IgD-negative memory B cell (primary cell): ENCODE measurements at places on chromosomes 5 and 9. TPM values are rescaled to one million over a fixed set of nuclear protein-coding genes. Genes with fewer than 3 reads are reported as not detected.

Gene C9orf153
- polyA plus RNA-seq, result 0.14 TPM

Gene ZBTB5
- 1.1 TPM for polyA plus RNA-seq

Gene C9orf50
- polyA plus RNA-seq, result not detected

Gene OTULIN
- 20.9 TPM for polyA plus RNA-seq

Gene PPIC
- polyA plus RNA-seq, result not detected

Gene CCNO
- polyA plus RNA-seq, result not detected

Gene DEPDC1B
- polyA plus RNA-seq, result 0.23 TPM

Gene CCDC69
- polyA plus RNA-seq, result 75.5 TPM

Gene NME5
- not detected for polyA plus RNA-seq

Gene NUTM2F
- polyA plus RNA-seq, result not detected

Gene FOXD4L4
- polyA plus RNA-seq, result not detected

Gene PCDHGA11
- polyA plus RNA-seq, result 0.15 TPM

Gene SAPCD2
- polyA plus RNA-seq, result 0.38 TPM

Gene MARCOL
- polyA plus RNA-seq, result not detected

Gene PHYKPL
- 58.1 TPM for polyA plus RNA-seq

Gene CCDC192
- polyA plus RNA-seq, result not detected
